ENCODE measurements at places on chromosomes 7 and 10.

GRCh38 chr10:132624061-132624846, 86.7 kb downstream of the INPP5A start:
- no peak for DNase-seq

DNA sequence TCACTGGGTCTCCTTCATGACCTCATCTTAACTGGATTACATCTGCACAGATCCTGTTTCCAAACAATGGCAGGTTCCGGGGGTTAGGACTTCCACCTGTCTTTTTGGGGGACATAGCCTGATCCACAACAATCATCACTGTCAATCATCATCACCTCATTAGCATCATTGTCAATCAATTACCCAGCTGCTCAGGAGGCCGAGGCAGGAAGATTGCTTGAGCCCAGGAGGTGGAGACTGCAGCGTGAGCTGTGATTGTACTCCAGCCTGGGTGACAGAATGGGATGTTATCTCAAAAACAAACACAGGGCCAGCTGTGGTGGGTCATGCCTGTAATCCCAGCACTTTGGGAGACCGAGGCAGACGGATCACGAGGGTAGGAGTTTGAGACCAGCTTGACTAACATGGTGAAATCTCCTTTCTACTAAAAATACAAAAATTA, 18.7 kb downstream of the AMZ1 start:
- DNase-seq = no peak

GRCh38 chr7:114741911-114742310, 180.0 kb upstream of the MDFIC start:
- DNase-seq = no peak

GRCh38 chr7:125467996-125468854, 538.6 kb upstream of the POT1 start:
- DNase-seq = no peak

All from activated CD4-positive, CD25-positive, alpha-beta regulatory T cell (primary cell).